ENCODE measurements at places on chromosomes 4 and X.

DNA sequence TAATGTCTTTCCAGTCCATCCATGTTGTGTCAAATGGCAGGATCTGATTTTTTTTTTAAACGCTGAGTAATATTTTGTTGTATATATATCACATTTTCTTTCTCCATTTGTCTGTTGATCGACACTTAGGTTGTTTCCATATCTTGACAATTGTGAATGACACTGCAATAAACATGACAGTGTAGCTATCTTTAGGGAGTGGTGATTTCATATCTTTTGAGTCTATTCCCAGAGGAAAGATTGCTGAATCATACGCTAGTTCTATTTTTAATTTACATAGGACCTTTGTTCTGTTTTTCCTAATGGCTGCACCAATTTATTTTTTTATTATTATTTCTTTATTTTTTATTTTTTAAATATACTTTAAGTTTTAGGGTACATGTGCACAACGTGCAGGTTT, 470.7 kb downstream of the CCSER1 start:
- no peak for DNase-seq

- DNase-seq = no peak
Measured at GRCh38 chr4:157713342-157713741, 459.5 kb downstream of the GASK1B start.

DNA sequence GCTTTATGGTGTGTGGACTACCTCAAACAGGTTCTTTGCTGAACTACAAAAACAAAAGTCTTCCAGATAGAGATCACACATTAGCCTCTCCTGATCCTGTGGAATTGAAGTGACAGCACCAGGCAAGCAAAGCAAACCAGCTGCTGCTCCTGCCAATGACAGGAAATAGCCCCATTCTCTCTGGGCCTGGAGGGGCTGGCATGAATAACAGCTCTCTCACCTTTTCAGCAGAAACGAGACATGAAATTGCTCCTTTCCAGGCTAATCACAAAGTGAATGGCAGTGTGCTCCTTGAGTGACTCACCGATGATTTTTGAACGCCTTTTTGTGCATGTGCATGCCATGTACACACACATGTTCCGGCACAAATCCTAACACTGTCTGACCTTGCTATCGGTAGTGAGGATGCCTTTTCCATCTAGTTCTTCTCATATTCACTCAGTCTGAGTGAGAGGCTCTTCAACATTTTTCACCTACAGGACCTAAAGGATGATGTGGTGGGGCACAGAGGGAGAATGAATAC, 24.4 kb downstream of the MFAP3L start:
- DNase-seq = no peak

DNA sequence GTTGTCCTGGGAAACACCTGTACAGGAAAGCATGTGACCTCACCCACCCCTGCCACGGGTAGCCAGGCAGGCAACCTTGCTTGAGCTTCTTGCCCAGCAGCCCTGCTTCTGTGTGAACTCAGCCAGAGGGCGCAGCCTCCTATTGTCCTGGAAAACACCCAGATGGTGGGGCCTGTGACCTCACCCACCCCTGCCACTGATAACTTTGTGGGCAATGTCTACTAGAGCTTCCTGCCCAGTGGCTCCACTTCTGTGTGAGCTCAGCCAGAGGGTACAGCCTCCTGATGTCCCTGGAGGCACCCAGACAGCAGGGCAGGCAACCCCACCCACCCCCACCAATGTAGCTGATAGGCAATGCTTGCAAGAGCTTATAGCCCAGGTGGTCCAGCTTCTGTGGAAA, 146.3 kb downstream of the DTHD1 start:
- no peak for DNase-seq

DNA sequence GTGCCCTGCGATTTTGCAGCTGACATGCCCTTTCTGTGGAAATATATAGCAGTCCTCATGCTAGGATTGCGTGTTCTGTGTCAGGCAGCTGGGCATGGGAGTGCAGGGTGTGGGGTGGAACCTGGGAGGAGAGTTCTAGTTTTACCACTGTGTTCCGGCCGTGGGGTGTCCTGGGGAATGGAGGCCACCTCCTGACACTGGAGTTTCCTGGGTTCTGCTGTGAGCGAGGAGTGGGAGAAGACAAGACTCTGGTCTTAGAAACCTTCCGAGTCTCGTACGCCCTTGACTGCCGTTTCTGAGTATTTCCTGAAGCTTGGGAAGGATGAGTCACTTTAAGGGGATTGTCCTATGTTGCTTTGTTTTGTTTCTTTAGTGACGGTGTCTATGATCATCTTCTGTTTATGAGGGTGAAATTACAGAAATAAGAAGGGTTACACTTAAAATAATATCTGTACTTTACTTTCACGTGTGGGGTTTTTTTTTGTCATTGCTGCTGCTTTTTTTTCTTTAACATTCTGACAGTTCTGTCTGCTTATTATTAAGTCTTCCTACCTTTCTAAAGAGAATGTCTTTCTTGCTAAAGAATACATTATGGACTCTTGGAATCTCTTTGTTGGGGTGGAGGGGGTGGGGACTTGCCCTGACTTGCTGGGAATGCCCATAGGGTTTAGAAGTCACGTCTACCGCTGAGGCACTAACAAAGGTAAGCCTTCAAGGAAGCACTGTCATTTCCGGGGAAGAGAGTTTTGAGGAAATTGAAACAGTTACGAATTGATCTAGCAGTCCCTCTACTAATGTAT, 19.1 kb downstream of the CD99 start:
- no peak for DNase-seq

Data from activated CD8-positive, alpha-beta memory T cell treated with anti-CD3 and anti-CD28 coated beads for 1 hour (primary cell).